Osteoblast (primary cell): ENCODE measurements at places on chromosomes 5 and 9. TPM values are rescaled to one million over a fixed set of nuclear protein-coding genes. Genes with fewer than 3 reads are reported as not detected.

DNA sequence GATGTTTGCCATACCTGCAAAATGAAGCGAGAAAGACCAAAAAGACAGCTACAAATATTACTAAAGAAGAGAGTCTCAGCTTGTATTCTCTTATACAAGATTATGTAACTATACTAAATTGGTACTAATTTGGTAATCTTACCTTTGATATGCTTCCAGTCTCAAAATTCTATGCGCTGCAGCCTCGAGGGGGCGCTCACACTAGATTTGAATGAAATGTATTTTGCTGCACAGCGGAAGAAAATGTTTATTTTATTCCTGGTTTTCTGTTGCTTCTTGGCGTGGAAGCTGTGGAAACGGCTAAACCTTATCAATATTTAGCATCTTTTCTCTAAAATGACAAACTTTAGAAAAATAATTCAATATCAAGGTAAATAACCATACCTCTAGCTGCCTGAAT, 267.0 kb upstream of the NUDT12 start:
- H3K27me3 ChIP-seq, result no peaks in the 10 kb centered on the region
- no peaks in the 10 kb centered on the region for H3K4me1 ChIP-seq
- H3K27ac ChIP-seq, result no peak overlapping the region
- H3K36me3 ChIP-seq, result no peaks in the 10 kb centered on the region
- no peak overlapping the region for H3K4me3 ChIP-seq

DNA sequence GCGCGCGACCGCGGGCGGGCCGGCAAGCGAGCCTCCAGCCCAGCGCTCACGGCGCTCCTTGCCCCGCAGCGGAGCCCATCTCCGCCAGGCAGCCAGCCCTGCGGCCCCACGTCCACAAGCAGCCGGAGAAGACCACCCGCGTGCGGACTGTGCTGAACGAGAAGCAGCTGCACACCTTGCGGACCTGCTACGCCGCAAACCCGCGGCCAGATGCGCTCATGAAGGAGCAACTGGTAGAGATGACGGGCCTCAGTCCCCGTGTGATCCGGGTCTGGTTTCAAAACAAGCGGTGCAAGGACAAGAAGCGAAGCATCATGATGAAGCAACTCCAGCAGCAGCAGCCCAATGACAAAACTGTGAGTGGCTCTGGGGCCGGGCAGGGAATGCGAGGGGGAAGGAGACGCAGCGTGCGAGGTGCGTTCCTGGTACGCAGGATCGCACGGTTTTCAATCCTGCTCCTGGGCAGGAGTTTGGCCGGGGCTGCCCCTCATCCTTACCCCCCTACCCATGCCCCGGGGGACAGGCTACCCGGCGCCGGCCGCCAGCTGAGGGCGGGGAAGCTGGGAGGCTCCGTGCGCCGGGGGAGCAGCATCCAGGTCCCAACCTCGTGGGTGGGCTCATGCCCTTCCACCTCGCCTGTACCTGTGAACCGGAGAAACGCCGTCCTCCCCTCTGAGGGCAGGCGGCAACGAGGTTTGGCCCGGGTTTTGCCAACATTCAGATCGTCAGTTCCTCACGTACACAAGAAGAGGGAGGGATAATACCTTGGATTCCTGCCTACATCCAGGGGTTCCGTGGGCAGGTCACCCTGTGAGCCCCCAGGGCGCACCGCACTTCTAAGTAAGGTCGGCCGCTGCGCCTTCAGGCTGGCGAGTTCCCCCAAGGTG, 6.6 kb downstream of the ISL1 start:
- H3K36me3 ChIP-seq, result no peaks in the 10 kb centered on the region
- no peak overlapping the region for H3K27ac ChIP-seq
- no peak for DNase-seq
- H3K27me3 ChIP-seq, result peaks cover 26% of the 10 kb centered on the region
- no peak overlapping the region for H3K4me3 ChIP-seq
- no peaks in the 10 kb centered on the region for H3K4me1 ChIP-seq

GRCh38 chr5:35136386-35136785, 88.6 kb upstream of the AGXT2 start:
- H3K27ac ChIP-seq, result peak overlapping the region; percentile 80
- peaks cover 42% of the 10 kb centered on the region for H3K4me1 ChIP-seq
- H3K36me3 ChIP-seq, result no peaks in the 10 kb centered on the region
- no peaks in the 10 kb centered on the region for H3K27me3 ChIP-seq
- peak; percentile 83 for DNase-seq
- peak overlapping the region; percentile 14 for H3K4me3 ChIP-seq

DNA sequence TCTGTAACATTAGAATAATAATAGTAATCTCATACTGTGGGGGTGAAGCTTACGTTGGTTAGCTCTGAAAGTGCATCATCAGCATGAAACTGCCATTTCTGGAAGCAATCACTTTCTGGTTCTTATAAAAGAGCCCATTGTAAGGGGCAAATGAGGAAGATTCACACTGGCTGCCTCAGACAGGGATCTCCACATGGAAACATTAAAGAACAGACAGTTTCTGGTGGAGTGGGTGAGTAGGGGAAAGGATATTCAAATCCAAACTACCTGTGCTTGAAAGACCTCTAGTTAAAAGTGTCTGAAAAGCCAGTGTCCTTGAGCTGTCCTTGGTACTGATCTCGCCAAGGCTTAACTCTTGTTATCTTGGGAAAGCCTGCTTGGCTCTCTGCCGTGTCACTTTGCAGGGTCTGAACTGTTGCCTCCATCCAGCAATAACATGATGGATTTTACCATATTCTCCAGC, 19.1 kb upstream of the SLC31A2 start:
- H3K27me3 ChIP-seq, result peaks cover 14% of the 10 kb centered on the region
- no peaks in the 10 kb centered on the region for H3K4me1 ChIP-seq
- no peak for DNase-seq

GRCh38 chr9:120438836-120439546, 141.0 kb downstream of the CDK5RAP2 start:
- no peaks in the 10 kb centered on the region for H3K27me3 ChIP-seq
- H3K4me3 ChIP-seq, result no peak overlapping the region
- H3K4me1 ChIP-seq, result peaks cover 63% of the 10 kb centered on the region
- no peak for DNase-seq

GRCh38 chr5:131193106-131193505, 22.4 kb downstream of the LYRM7 start:
- no peak for DNase-seq
- H3K4me3 ChIP-seq, result no peak overlapping the region
- no peaks in the 10 kb centered on the region for H3K36me3 ChIP-seq
- no peak overlapping the region for H3K27ac ChIP-seq
- no peaks in the 10 kb centered on the region for H3K4me1 ChIP-seq

- DNase-seq, result no peak
- H3K4me1 ChIP-seq, result no peaks in the 10 kb centered on the region
- H3K36me3 ChIP-seq, result no peaks in the 10 kb centered on the region
- H3K27me3 ChIP-seq, result peaks cover 31% of the 10 kb centered on the region
- no peak overlapping the region for H3K27ac ChIP-seq
Measured at GRCh38 chr5:80048084-80048780, 13.1 kb downstream of the THBS4 start.

Gene RASGEF1C
- under 0.01 TPM in 1 of 2 replicates, not detected in the other for total RNA-seq

Gene C9
- total RNA-seq, result 0.36 TPM in 1 of 2 replicates, not detected in the other

Gene PROB1
- 1.1 and 1.2 TPM in 2 replicates for total RNA-seq

Gene CLIC3
- 1.5 and 2.5 TPM in 2 replicates for total RNA-seq

Gene TLX3
- not detected in 2 replicates for total RNA-seq

Gene LHX6
- total RNA-seq, result not detected in 2 replicates
